ENCODE measurements at places on chromosomes 1 and 21.

DNA sequence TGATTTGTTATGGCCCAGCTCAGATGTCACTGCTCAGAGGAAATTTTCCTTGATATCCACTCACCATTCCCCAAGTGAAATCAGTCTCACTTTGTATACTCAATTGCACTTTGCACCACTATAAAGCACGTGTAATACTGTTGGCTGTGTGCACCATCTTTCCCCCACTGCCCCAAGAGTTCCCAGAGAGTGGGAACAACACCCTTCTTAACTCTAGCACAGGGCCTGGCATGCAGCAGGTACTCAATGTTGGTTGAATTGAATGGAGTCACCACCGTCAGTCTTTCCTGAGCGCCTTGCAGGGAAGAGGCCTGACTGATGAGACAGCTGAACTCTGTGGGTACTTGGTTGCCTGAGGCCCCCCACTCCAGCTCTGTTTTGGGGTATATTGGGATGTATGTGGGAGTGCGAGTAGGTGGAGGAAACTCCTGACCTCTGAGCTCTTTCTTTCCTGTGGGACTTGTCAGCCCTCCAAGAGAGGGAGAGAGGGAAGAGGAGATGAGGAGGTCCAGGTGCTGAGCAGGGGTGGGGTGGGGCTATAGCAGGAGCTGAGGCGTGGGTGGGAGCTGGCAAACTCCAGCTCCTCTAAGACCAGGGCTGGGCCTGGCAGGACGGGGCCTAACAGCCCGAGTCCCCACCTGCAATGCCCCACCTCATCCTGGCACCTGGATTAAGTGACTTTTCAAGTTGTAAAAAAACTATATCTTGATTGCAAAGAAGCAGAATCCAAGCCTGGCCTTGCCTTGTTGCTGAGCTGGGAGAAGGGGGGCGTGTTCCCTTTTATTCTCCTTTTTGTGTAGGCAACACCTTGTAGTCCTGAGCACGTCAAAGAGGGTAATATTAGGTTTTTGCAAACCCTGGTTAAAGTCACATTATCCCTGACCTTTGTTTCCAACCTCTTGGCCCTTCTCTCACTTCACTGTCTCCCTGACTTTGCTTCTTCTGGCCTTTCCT lies 19.4 kb upstream of the WASF2 start:
- peaks cover 22% of the 10 kb centered on the region for H3K4me1 ChIP-seq
- DNase-seq, result no peak
- H3K4me3 ChIP-seq, result no peak overlapping the region
- H3K27me3 ChIP-seq, result no peaks in the 10 kb centered on the region
- no peak overlapping the region for H3K27ac ChIP-seq
- H3K36me3 ChIP-seq, result no peaks in the 10 kb centered on the region

- DNase-seq, result no peak
- no peak overlapping the region for H3K4me3 ChIP-seq
- no peak overlapping the region for H3K27ac ChIP-seq
- no peaks in the 10 kb centered on the region for H3K27me3 ChIP-seq
- H3K4me1 ChIP-seq, result no peaks in the 10 kb centered on the region
Measured at GRCh38 chr1:5927506-5928370, 64.5 kb downstream of the NPHP4 start.

DNA sequence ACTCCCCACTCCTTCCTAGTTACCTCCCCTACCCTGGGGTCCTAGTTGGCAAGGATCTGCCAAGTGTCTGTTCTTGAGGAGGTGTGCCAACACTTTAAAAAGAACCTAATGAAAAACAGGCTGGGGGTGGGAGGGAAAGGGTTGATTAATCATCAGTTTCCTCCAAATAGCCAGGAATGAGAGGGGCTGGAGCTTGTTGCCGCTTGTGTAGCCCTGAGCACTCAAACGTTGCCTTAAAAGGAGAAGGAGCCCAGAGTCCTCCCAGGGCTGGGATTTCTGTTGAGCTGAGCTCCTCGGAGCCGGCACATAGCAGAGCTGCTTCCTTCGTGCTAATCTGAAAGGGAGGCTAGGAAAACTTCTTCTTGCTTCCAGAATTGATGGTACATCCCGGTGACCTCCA lies 15.9 kb downstream of the SHISA4 start:
- H3K27ac ChIP-seq, result peak overlapping the region; percentile 75
- H3K27me3 ChIP-seq, result no peaks in the 10 kb centered on the region
- H3K4me3 ChIP-seq, result no peak overlapping the region
- H3K4me1 ChIP-seq, result peaks cover 41% of the 10 kb centered on the region
- no peak for DNase-seq

DNA sequence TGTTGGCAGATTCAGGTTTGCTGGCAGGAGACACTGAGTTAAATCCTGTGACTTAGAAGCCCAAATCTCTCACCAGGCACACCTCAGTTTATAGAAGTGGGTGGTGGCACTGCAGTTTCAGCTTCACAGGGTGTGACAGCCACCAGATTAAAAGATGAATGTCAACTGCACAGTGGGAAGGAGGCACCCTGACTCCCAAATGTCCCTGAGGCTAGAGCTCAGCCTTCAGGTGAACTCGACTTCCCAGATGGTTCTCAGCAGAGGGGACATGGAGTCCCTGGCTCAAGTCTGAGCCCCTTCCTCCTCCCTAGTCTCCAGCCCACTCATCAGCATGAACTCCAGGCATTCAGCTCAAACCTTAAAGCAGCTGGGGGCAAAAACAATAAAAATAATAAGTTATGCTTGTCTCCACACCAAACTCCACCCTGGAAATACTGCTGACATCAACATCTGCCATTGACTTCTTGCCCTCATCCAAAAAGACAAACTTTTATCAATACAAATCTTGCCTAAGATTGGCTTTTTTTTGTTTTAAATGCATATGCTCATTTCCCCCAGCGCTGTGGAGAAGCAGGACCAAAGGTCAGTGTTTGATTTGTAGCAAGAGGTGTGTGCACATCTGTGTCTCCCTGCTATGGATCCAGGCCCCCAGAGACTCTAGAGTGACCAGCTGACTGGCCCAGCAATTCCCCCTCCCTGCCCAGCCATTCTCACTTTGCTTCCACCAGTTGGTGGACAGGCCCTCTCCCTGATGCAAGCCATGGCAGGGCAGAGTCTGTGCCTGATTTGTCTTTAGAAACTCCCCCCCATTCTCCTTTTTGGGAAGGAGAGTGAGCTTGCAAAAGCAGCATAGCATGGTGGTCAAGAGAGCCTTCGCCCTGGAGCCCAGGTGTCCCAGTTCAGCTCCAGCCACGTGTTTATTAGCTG lies 18.5 kb upstream of the S100A7 start:
- H3K27ac ChIP-seq, result no peak overlapping the region
- H3K27me3 ChIP-seq, result no peaks in the 10 kb centered on the region
- no peaks in the 10 kb centered on the region for H3K4me1 ChIP-seq
- no peaks in the 10 kb centered on the region for H3K36me3 ChIP-seq

DNA sequence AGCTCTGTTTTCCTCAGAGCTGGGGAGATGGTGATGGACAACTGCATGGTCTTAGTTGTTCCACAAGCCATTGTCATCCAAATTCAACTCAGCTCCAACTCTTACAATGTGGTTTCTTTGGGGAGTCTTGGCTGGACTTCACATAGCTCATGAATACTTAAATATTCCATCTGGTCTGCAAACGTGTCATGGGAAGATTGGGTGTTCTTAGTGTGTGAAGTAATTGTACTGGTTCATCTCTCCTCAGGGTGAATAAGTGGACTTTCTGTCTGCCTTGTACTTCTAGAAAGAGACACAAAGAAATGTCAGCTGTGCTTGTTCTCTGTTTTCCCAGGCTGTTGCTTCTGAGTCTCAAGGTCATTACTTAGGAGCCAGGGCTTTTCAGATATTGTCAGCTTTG lies 106.6 kb downstream of the VPS13D start:
- H3K27me3 ChIP-seq, result no peaks in the 10 kb centered on the region
- no peak overlapping the region for H3K4me3 ChIP-seq
- H3K27ac ChIP-seq, result peak overlapping the region; percentile 82
- peaks cover 45% of the 10 kb centered on the region for H3K4me1 ChIP-seq

- H3K27me3 ChIP-seq, result no peaks in the 10 kb centered on the region
- no peaks in the 10 kb centered on the region for H3K4me1 ChIP-seq
- H3K27ac ChIP-seq, result no peak overlapping the region
- no peak for DNase-seq
- peaks cover 12% of the 10 kb centered on the region for H3K36me3 ChIP-seq
Measured at GRCh38 chr1:154589780-154590179, 18.2 kb downstream of the ADAR start.

DNA sequence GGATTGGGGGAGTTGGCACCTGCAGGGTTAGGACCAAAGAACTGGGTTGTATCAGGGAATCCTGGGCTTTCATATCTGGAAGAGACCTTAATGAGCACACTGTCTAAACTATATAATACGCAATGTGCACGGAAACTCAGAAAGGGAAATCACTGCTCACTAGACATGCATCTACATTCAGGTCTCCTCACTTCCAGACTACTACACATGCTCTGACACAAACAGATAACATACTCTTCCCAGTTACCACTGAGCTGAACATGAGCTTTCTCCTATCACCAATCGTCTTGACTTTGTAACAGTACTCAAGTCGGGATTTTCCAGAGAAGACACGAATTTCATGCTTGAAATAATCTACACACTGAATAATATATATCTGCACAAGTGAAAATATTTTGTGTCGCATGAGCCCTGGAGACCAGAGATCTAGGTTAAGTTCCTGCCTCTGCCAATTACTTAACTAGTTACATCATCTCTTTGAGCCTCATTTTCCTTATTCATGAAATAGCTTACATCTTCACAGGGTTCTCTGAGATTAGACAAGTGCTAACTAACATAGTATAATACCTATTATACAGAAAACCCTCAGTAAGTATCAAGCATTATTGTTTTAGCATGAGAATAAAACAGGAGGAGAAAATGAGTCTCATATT lies 101.1 kb downstream of the JAK1 start:
- H3K27ac ChIP-seq, result peak overlapping the region; percentile 35
- DNase-seq, result no peak
- H3K4me1 ChIP-seq, result peaks cover 6% of the 10 kb centered on the region
- no peak overlapping the region for H3K4me3 ChIP-seq

GRCh38 chr1:170555370-170555769 lies 23.4 kb downstream of the GORAB start:
- H3K36me3 ChIP-seq, result peaks cover 26% of the 10 kb centered on the region
- H3K4me3 ChIP-seq, result no peak overlapping the region
- no peaks in the 10 kb centered on the region for H3K4me1 ChIP-seq
- no peaks in the 10 kb centered on the region for H3K27me3 ChIP-seq
- H3K27ac ChIP-seq, result no peak overlapping the region
- DNase-seq, result no peak

All from gastrocnemius medialis (tissue), 4 donors.